Sigmoid colon (tissue), 7 donors: ENCODE measurements at places on chromosomes 3 and 15. TPM values are rescaled to one million over a fixed set of nuclear protein-coding genes. Genes with fewer than 3 reads are reported as not detected.

DNA sequence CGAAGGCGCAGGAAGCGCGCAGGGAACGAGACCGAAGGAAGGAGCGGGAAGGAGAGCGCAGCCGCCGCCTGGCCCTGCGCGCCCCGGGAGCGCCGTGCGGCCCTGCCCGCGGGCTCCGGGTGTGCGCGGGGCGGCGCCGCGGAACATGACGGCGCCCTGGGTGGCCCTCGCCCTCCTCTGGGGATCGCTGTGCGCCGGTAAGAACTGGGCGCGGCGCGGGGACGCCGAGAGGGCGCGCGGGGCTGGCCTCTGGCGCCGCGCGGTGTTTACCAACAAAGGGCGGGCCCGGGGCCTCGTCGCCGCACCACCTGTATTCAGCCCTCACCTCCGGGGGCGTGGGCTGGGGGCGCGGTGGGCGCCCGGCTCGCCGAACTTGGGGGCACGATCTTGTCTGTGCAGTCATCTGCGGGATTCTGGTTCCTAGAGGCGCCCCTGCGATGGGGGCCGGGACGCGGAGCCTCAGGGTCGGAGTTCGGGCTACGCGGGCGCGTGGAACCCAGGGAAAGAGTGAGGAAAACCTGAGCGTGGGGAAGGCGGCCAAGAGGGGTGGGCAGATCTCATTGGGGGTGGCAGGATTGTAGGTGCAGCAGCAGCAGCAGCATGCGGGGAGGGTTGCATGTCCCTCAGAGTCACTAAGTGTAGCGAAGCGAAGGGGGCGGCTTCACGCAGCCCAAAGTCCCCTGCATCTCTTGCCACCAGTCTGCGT lies 641 bp downstream of the ACVR2B start:
- peaks cover 46% of the 10 kb centered on the region for H3K4me1 ChIP-seq
- no peaks in the 10 kb centered on the region for H3K27me3 ChIP-seq
- DNase-seq: no peak
- no peaks in the 10 kb centered on the region for H3K36me3 ChIP-seq
- H3K27ac ChIP-seq: peak overlapping the region; percentile 88

- no peaks in the 10 kb centered on the region for H3K27me3 ChIP-seq
- peak; percentile 69 for DNase-seq
Observed at GRCh38 chr3:119240101-119240590, 532 bp downstream of the B4GALT4 start.

GRCh38 chr15:23761386-23761785 lies 74.3 kb upstream of the NDN start:
- no peak overlapping the region for H3K27ac ChIP-seq
- no peaks in the 10 kb centered on the region for H3K4me1 ChIP-seq
- no peak for DNase-seq
- no peaks in the 10 kb centered on the region for H3K36me3 ChIP-seq

Gene ATP13A5
- total RNA-seq: not detected

Gene PDCD10
- total RNA-seq: 67.0 TPM

DNA sequence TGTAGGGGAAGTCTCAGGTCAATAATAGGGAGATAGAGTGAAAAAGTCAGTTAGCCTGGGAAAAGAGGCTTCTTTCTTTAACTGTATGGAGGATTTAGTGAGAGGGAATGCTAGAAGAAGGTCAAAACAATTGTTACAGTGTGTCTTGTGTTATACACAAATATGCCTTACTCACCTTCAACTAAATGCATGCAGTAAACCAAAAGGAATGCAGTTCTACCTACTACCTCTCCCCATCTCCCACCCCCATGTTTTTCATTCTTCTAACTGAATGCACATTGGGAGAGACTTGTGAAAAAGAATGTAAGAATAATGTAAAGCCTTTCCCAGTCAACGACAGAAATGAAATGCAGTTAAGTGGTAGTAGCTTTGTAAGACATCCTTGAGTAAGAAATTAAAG lies 33.8 kb downstream of the CCDC66 start:
- no peak overlapping the region for H3K27ac ChIP-seq
- no peak overlapping the region for H3K4me3 ChIP-seq
- H3K36me3 ChIP-seq: no peaks in the 10 kb centered on the region
- no peaks in the 10 kb centered on the region for H3K27me3 ChIP-seq
- H3K4me1 ChIP-seq: no peaks in the 10 kb centered on the region

DNA sequence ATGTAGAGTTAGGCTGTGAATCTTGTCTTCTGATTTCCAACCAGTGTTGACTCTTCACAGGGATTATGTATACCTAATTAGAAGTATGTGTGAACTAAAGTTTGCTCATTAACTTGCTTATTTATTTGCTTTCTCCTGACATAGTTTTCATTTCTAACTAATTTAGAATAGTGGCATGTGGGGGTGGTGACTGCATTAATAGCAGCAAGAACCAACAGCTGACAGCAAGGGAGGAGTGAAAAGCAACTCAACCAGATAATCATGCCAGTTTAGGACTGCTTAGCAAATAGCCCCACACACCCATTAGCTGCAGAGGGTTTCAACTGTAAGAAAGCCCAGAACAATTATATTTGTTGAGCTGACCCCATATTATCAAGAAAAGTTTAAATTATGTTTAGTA lies 3.8 kb downstream of the ST3GAL6 start:
- H3K27me3 ChIP-seq: no peaks in the 10 kb centered on the region
- no peak overlapping the region for H3K4me3 ChIP-seq
- DNase-seq: no peak
- no peak overlapping the region for H3K27ac ChIP-seq
- H3K36me3 ChIP-seq: no peaks in the 10 kb centered on the region
- H3K4me1 ChIP-seq: no peaks in the 10 kb centered on the region

GRCh38 chr3:129277829-129278271 lies 820 bp upstream of the HMCES start:
- no peaks in the 10 kb centered on the region for H3K27me3 ChIP-seq
- H3K4me1 ChIP-seq: peaks cover 22% of the 10 kb centered on the region
- peak overlapping the region; percentile 96 for H3K4me3 ChIP-seq
- DNase-seq: no peak
- peak overlapping the region; percentile 96 for H3K27ac ChIP-seq

DNA sequence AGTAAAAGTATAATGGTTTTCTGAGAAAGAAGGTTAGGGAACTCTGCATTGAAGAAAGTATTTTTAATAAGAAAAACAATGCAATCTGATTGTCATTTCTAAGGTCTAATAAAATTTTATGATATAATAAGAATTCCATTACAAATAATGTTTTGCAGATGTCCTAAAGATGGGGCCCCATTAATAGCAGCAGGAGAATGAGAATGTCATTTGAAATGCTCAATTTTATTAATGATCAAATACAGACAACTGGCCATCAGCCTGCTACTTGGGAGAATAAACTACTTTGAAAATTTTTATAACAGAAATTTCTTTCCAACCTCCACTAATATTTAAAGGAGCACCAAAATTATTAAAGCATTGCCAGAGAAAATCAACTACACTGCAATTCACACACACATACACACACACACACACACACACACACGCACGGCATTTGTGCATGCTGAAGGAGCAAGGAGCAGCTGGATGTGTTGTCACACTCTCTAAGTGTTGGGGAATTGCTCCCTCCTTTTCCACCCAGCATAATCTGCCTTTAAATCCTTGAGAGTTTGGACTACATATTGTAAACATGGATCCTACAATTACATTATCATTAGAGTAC lies 109.5 kb downstream of the THRB start:
- H3K27me3 ChIP-seq: no peaks in the 10 kb centered on the region
- H3K36me3 ChIP-seq: no peaks in the 10 kb centered on the region
- H3K27ac ChIP-seq: peak overlapping the region; percentile 7
- DNase-seq: no peak
- H3K4me3 ChIP-seq: no peak overlapping the region

DNA sequence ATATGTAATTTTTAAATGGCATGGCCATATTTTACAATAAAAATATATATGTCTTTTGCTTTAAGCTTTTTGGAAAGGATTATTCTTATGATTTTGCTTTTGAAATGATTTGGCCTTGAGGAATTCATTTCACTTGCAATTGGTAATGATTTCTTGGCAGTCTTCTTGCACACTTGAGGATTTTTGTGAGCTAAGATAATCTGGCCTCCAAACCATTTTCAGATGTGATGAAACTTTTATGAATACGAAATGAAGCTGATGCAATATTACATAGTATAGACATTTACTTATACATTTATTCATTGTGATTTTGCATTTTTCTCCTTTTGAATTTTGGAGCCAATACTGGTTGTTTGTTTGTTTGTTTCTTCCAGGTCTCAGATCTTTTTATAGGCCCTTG lies 6.4 kb upstream of the SH2D7 start:
- no peak for DNase-seq
- H3K27ac ChIP-seq: no peak overlapping the region
- H3K4me3 ChIP-seq: no peak overlapping the region
- no peaks in the 10 kb centered on the region for H3K4me1 ChIP-seq
- H3K36me3 ChIP-seq: no peaks in the 10 kb centered on the region

DNA sequence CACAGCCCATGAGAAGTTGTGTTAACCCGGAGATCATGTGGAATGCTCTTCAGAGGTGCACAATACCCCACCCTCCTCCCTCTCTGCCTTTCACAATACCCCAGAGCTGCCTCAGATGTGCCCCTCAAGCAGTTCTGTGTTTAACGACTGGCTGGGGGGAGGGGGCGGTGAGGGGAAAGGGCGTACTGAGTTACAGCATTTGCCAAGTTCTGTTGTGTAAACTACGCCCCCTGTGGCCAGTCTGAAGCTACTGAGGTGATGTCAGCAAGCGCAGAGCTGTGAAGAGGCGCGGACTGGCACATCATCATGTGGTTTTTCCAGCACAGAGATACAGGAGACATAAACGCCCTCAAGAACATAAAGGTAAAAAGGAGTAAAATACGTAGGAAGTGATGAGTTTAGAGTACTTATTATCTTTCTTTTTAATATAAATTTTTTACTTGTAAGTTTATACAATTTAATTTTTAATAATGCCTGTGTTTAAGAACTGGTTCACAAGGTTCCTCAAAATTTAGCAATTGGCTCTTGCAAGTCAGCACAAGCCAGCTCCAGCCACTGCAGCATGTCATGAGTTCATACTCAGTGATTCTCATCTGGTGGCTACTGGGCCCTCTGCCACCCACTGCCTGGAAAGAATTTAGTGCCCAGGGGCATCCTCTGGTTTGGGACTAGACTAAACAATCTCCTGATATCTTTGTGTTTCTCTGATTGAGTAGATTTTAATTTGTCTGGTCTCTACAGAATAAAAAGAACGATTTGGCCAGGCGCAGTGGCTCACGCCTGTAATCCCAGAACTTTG lies 1.7 kb downstream of the EPB42 start:
- peaks cover 11% of the 10 kb centered on the region for H3K27me3 ChIP-seq
- DNase-seq: no peak
- no peaks in the 10 kb centered on the region for H3K4me1 ChIP-seq
- H3K36me3 ChIP-seq: no peaks in the 10 kb centered on the region
- H3K27ac ChIP-seq: no peak overlapping the region
